Type B pancreatic cell (in vitro differentiated cells): ENCODE measurements at places on chromosomes 12 and 14. TPM values are rescaled to one million over a fixed set of nuclear protein-coding genes. Genes with fewer than 3 reads are reported as not detected.

DNA sequence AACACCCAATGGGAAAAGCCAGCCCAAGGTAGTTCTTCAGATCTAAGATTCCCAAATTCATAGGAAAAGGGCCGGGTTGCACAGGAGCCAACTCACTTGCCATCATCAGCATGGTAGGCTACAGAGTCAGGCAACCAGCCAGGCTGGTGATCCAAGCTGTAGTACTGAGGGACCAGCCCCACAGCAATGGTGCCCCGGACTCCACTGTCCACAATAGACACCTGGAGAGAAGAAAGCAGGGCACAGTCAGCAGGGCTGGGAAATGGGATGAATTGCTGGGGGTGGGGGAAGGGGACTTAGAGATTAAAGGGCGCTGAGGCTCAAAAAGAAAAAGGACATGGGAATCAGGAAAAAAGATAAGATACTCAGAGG is 4.2 kb downstream of the SPRYD3 start:
- no peak for DNase-seq

Gene SALL2
- 16.2 and 75.8 TPM in 2 replicates for total RNA-seq

Gene MLEC
- total RNA-seq, result 168 and 172 TPM in 2 replicates

DNA sequence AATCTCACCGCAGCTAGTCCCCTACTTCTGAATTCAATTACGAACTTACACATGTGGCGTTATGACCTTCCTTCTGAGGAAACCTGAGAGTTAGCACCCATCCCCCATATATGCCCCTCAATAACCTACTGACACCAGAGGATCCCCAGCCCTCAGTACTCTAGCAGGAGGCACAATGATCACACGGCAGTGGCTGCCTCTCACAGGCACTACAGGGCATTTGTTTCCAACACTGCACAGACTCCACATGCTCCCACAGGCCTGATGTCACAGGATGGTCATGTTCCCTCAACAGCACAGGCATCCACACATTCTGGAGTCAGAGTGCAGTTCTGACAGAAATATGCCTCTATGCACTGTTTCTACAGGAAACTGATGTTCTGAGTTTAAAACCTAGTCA is 17.4 kb downstream of the PPP1CC start:
- no peak for DNase-seq

- no peak for DNase-seq
Measured at GRCh38 chr14:61649283-61649682, 46.0 kb upstream of the HIF1A start.

DNA sequence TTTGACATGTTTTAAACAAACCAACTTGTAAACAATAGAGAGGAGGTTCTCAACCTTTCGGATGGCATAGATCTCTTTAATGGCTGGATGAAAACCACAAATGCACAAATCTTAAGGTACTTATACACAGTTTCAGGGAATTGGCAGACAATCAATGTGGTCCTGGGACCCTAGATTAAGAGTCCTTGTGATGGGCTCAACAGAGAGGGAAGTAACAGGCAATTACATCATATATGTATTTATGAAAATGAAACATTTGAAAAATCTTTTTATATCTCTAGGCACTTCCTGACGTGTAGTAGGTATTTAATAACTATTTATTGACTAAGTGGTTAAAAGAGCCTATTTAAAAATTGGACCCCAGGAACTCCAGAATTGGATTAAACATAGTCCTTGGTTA is 897 bp downstream of the ACTR10 start:
- no peak for DNase-seq

Gene CTSG
- not detected in 2 replicates for total RNA-seq

Gene LPAR5
- total RNA-seq, result 2.7 and 19.9 TPM in 2 replicates

Gene TMEM30B
- total RNA-seq, result 12.2 and 25.3 TPM in 2 replicates

Gene PIANP
- 0.95 and 3.9 TPM in 2 replicates for total RNA-seq
